ENCODE measurements at places on chromosomes 3 and 15. TPM values are rescaled to one million over a fixed set of nuclear protein-coding genes. Genes with fewer than 3 reads are reported as not detected.

PCSK6 gene
- 0.81 TPM for total RNA-seq

CLDN11 gene
- 661 TPM for total RNA-seq

VEPH1 gene
- 27.4 TPM for total RNA-seq

ISLR2 gene
- 0.36 TPM for total RNA-seq

UROC1 gene
- total RNA-seq: not detected

GDPGP1 gene
- 9.6 TPM for total RNA-seq
